NCI-H2171 (cell line): ENCODE measurements at places on chromosomes 12 and 14.
A peak's percentile ranks its signal among the peaks of the same experiment; 100 is the strongest.

DNA sequence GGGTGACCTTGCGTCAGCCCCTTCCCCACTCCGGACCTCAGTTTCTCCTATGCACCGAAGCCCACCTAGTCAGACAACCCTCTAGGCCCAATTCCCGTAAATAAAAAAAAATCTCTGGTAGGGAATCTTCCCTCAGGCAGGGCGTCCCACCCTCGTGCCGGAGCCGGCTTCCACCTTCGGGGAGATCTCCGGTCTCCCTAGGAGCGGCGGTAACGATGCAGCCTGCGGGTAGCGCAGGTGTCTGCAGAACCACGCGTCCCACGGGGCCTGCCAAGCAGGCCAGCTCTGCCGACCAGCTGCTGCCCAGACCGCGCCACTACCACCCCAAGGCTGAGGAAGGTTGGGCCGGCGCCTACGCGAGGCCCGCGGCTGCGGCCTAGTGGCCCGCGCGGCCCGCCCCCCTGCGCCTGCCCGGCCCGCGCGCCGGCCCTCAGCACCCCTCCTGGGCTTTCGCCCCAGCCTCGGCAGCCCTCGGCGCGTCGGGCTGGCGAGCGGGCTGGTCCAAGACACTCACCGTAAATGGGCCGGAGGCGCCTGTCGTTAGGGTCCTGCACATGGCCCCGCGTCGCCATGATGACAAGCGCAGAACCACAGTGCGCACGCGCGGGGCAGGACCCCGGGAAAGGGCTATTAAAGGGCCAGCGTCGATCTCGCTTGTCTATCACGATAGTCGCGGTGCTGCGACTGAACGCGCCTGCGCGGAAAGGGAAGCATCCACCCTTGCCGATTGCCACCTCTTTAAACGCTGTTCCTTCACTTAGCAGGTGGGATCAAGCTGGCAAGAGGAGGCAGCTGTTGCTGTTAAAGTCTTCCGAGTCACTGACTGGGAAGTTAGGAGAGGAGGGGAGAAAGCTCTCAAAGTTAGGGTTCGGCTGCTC lies at the start of gene NAA25:
NAA25 (minus strand) TSS at position 582 of the 878 bp plus-strand sequence; CDS start at position 572, 10 bp downstream.
- DNase-seq: peak; percentile 88

DNA sequence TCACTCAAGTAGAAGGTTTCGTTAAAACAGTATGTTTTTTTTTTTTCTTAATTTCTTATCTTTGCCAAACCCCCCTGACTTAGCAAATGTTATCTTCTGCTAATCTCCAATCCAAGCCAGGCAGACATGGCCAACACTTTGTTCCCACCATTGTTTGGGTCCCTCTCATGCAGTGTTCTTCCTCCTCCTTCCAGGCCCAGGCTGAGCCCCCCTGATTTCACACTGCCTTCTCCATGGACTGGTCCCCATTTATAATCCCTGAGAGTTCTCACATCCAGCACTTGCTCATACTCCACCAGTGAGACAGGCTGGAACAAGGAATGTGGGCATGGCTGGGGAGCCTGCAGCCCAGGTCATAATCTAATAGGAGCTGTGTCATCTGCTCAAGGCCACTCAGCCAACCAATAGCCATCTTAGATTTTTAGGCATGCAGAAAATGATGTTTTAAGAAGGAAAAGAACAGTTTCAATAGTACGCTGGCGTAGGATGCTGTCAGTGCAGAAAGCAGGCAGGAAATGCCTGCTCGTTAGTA lies 238.4 kb upstream of the CCDC196 start:
- DNase-seq: no peak

DNA sequence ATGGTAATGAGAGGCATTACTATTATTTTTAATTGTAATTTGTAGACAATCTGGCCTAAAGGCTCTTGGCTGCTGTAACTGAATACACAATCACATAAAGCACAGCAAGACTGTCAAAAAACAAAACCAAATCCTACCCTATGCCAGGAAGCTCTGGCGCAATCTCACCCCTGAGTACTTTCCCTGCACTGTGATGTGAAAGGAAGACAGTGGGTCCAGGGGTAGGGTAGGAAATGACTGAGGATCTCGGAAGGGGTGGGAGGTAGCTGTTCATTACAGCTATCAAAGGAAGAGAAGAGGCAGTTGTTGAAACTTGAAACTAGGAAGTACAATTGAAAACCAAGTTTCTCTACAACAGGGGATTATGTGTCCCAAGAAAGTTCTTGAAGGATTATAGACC lies 202.8 kb downstream of the ANO2 start:
- no peak for DNase-seq

DNA sequence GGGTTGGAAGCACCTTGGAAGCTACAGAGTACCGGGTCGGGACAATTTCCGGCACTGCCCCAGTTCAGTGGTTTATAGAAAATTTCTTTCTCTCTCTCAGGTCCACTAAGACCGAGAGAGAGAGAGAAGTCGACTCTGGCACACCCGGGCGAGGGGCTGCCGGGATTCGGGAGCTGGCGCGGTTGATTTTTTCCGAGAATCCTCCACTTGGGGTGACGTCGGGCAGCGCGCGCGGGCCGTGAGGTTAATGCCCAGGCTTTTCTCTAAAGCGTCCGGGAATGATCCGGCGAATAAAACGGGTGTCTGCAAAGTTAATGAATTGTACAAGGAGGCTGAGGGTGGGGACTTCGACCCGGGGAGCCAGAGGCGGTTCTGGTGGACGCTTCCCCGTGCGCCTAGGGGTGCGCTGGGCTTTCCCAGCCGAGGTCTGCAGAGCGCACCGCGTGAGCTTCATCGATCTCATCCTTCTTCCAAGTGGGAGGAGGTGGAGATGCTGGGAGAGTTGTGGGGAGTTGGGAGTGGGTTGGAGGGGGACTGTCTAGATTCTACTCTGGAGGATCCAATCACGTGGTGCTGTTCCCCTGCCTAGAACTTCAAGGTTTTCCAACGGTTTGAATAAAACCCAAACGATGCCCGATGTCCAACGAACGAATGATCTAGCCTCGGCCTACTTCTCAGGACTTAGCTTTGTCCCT lies 51.9 kb upstream of the TBX3 start:
- no peak for DNase-seq

DNA sequence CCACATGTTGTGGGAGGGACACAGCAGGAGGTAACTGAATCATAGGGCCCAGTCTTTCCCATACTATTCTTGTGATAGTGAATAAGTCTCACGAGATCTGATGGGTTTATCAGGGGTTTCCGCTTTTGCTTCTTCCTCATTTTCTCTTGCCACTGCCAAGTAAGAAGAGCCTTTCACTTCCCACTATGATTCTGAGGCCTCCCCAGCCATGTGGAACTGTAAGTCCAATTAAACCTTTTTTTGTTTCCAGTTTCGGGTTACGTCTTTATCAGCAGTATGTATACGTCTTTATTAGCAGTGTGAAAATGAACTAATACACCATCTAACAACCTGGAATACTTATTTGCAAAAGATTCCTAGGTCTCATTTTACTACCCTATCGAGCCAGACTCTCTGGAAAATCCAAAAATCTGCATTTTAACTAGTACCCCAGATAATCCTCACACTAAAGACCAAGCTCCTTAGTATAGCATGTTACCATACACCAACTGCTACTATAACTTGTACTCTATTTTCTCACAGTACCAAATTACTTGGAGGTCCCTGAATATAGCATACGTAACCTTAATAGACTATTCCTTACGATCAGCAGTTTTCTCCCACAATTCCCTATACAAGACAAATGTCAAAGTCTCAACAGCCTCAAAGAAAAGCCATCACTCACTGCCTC lies 11.5 kb downstream of the GTF2A1 start:
- DNase-seq: no peak

- no peak for DNase-seq
These were observed 18.1 kb downstream of the JDP2 start for GRCh38 chr14:75445963-75446362.

GRCh38 chr14:73943083-73943482 lies 6.8 kb downstream of the FAM161B start:
- no peak for DNase-seq

- DNase-seq: no peak
These were observed 1727.1 kb upstream of the SEL1L start for GRCh38 chr14:83260751-83261150.

DNA sequence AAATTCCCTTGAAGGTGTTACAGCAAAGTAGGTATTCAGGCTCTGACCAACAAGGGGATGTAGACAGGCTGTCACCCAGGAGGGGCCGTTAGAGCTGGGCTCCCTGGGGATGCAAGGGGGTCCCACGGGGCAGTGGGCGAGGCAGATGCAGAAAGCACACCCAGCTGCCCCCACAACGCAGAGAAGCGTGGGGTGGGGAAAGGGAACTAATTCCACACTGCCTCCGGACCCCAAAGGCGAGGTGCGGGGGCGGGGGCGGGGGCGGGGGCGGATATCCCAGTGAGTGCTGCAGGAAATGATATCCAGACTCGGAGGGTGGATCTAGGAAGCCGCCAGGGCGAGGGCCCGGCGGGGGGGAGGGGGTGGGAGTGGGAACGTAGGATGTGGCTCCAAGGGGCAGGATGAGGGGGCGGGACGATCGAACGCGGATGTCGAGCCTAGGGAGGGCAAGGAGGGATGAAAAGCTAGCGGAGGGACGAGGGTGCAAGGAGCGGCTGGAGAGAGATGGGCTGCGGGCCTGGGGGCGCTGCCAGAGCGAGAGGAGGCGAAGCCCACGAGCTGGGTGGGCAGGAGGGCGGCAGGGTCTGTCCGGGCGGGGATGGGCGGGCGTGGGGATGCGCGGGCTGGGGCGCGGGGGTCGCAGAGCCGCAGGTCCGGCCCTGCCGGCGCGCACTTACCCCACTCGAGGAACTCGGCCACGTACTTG lies 874 bp downstream of the CDC42BPB start:
- DNase-seq: peak; percentile 61

- DNase-seq: peak; percentile 17
These were observed 72.9 kb downstream of the TRAFD1 start for GRCh38 chr12:112198120-112198733.
